ENCODE measurements at places on chromosomes 6 and 20.

- DNase-seq, result no peak
These were observed 1.3 kb downstream of the MCUR1 start for GRCh38 chr6:13813026-13813425.

GRCh38 chr20:16955971-16956370, 207.8 kb downstream of the OTOR start:
- DNase-seq, result no peak

GRCh38 chr6:130796313-130796905, 30.8 kb upstream of the SMLR1 start:
- DNase-seq, result peak; percentile 49

DNA sequence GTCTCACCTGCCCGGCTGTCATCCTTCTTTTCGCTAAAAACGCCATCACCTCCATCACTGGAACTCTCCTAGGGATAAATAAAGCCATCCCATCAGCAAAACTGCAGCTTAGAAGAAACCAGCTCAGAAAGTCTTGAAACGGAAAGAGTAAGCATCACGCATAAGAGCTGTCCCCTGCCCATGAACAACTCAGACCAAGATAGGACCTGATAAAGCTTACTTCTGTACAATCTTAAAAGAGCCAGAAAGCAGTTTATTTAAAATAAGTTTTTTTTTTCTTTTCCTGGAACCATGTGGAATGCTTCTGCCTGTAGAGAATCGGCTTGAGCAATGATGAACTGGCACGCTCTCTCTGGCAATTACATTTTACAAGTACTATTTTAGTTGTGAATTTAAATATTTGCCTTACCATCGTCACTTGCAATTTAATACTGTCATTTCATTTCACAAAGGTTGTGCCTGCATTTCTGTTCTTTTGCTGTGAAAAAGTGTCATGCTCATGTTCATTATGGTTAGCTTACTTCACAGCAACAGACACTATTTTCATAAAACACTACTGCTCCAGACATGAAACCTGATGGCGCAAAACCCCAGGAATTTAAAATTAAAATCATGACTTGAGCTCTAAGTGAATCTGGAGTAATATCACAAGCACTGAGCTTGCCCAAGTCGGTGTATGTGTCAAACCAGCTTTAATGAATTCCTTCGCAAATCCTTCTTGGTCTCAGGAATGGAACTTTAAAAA, 59.6 kb upstream of the EMILIN3 start:
- DNase-seq, result no peak

- peak; percentile 83 for DNase-seq
These were observed 79.9 kb downstream of the ATXN1 start for GRCh38 chr6:16681260-16681873.

GRCh38 chr6:15790116-15790515, 127.3 kb upstream of the DTNBP1 start:
- DNase-seq, result no peak

DNA sequence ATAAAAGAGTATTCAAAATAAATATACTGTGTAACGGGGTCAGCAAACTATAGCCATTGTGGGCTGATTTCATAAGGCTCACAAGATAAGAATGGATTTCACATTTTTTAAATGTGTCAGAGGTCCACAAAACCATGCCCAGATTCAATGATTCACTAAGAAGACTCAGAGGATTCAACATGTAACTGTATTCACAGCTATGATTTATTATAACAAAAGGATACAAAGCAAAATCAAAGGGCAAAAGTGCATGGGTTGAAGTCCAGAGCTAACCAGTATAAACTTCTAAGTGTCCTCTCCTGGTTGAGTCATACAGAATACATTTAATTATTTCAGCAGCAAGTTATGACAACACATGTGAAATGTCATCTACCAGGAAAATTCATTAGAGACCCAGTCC, 49.2 kb downstream of the TBC1D32 start:
- peak; percentile 71 for DNase-seq

DNA sequence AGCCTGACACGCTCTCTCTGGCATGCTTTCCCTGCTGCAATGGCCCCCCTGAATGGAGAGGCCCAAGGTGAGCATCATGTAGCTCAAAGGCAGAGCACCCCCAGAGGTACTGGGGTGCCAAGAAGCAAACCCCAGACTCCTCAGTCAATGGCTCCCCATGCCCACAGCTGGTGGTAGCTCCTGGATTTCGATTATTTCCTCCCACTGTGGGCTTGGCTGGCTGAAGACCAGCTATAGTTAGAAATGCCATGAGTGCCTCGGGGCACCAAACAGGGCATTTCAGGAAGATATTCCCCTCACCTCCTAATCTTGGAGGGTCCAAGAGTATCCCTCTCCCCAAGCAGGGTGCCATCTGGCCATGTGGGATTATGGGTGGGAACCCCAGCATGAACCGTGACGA, 16.8 kb downstream of the MAP1LC3A start:
- DNase-seq, result no peak

GRCh38 chr20:12173347-12174012, 255.8 kb downstream of the BTBD3 start:
- no peak for DNase-seq

DNA sequence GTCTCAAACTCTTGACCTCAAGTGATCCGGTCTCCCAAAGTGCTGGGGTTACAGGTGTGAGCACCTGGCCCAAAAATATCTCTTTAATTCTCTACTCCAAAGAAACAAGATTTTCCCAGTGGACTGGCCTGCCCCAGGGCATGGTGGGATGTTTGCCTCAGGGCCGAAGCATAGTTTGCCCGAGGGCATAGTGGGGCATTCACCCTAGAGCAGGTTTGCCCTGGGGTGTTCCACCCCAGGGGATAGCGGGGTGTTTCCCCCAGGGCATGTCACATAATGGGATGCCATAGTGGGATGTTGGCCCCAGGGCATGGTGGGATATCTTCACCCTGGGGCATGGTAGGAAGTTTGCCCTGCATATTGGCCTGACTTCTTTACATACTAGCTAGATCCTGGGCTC, 97.2 kb downstream of the VEGFA start:
- DNase-seq, result no peak

DNA sequence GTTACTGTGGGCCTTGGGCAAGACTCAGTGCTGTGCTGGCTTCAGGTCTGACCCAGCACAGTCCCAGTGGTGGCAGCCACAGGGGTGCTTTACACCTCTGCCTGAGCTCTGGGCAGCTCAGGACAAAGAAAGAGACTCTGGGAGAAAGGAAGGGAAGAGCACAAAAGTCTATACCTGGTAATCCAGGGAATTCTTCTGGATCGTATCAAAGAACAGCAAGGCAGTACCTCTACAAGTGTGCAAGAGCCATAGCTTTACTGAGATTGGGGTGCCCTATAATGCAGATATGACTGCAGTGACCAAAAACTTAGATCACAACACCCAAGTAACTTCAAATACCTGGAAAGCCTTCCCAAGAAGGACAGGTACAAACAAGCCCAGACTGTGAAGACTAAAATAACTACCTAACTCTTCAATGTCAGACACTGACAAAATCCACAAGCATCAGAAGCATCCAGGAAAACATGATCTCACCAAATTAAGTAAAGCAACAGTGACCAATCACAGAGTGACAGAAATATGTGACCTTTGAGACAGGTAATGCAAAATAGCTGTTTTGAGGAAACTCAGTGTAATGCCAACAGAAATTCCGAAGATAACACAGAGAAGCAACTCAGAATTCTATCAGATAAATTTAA, 47.9 kb upstream of the LIN28B start:
- DNase-seq, result no peak

DNA sequence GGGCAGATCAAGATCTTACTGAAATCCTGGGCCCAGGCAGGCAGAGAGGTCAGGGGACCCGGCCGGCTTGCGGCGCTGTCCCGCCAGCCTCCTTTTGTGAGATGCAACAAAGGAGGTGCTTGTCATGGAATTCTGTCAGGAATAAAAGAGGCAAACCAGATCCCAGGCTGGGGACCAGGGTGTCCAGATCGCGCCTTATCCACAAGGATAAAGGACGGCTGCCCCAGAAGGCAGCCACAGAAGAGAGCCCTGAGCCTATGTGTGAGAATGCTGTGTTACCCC, 42.6 kb upstream of the CDH22 start:
- DNase-seq, result no peak

GRCh38 chr20:3812259-3812681, 8.1 kb upstream of the AP5S1 start:
- no peak for DNase-seq

- DNase-seq, result no peak
These were observed 111.6 kb downstream of the HDGFL1 start for GRCh38 chr6:22680950-22681349.

DNA sequence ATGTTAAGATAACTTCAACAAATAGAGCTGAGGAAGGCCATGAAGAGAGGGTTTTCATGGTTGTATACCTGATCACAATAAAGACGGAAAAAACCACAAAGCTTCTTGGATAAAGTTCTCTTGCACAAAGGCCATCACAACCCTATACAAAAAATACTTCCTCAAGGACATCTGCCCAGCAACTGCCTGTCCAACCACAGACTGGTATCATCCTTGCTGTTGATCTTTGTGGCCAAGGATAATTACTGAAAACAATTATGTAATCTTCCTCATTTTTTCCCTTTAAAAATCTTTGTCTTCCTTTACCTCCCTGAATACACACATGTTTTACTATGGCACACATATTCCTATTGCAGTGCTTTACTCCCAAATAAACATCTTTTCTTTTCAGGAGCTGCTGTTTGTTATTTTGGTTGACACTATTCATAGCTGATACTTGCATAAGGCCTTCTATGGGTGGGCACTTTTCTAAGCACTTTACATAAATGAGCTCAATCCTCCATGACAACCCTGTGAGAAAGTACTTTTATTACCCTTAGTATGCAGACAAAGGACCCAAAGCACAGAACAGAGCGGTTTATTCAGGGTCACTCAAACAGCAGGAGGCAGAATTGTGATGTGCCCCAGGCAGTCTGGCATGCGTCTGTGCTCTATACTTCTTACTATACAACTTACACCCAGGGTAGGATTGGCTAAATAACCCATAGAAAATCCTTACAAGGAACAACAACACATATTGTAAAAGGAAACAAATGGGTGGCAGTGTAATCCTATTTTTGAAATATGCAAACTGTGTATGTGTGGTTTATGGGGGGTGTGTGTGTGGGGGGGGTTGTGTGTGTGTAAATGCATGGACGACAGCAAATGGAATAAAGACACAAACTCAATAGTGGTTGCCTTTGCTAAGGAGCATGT, 35.1 kb downstream of the SNRNP48 start:
- DNase-seq, result no peak

DNA sequence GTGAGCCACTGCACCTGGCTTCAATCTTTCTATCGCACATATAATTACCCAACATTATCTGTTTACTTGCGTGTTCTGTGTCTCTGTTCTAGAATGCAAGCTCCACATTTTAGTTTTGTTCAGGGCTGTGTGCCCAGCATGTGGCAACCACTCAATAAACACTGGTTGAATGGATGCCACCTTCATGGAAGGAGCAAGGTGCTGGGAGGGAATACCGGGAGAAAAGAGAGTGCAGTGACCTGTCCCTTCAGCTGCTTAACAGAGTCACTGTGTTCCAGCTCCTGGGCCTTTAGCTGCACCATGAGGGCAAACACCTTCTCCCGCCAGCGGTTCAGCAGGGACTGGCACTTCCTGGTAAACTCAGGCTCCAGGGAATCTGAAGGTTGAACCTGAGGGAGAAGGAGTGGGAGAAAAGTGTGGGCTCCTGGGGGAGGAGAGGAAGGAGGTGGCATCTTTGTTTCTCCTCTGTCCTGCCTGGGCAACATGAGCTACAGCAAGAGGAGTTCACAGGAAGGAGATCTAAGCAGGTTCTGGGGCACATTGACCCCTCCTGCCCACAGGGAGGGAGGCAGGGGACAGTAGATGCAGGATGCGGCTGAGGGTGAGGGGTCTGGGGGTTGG, 7.7 kb downstream of the CCHCR1 start:
- no peak for DNase-seq

- DNase-seq, result no peak
These were observed 241.3 kb downstream of the KCNQ5 start for GRCh38 chr6:72863131-72863530.

DNA sequence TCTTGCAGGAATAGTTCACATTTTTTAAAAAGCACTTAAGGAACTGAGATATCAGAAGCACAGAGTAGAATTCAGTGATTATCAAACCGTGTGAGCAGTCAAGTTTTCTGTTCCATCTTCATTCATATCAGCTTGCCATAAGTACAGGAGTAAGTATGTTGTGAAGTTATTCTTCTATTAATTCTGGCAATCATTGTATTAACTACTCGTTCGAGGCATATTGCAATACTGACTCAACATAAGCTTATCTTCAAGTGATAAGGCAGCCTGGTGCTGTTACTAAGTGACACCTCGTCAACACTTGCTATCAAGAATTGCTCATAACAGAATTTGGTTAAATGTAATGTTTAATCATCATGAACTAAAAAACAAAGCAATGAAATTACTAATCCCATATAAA, 75.7 kb upstream of the SNX9 start:
- no peak for DNase-seq

GRCh38 chr20:33785503-33785902, 25.6 kb upstream of the CHMP4B start:
- no peak for DNase-seq

DNA sequence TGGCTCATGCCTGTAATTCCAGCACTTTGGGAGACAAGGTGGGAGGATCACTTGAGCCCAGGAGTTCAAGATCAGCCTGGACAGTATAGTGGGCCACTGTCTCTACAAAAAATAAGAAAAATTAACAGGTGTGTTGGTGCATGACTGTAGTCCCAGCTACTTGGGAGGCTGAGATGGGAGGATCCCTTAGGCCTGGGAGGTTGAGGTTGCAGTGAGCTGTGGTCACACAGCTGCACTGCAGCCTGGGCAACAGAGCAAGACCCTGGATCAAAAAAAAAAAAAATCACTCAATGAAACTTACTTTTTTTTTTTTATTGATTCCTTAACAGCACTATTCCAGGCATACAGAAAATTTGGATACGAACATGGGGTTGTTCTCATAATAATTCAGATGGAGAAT, 14.0 kb downstream of the CDKAL1 start:
- DNase-seq, result no peak

DNA sequence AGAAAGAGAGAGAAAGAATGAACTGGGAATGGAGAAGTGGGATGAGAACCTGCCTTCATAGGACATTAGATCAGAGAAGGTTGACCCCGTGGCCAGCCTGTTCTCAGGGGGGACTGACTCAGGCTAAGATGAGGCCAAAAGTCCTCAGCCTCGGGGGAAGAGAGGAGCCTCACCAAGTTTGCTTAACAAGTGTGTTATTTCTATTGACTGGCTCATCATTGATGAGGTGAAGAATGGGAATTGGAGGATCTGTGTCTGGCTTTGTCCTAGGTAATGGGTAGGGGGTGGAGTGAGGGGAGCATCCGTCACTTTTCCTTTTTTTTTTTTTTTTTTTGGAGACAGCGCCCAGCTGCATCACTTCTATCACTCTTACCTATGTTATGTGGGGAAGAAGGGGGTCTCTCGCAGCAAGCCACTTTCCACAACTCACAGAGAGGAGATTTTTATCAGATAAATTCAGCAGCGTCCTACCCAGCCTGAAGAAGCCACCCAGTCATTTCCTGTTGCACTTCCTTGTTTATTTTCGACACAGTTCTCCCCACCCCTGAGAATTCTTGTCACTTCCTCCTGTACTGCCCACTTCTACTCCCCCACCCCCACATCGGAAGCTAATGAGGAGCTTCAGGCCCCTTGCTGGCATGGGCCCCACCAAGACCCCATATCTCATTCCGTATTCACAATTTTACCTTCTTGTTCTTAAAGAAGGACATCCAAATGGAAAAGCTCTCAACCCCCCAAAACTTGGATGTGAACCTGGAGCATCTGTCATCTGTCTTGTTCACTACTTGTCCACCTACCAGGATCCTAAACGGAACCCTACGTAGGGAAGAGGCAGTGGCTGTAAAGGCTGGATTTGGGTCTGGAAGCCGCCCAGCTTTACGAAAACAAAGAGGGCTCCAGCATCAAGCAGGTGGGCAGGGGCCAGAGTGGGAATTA, 2.8 kb upstream of the RNASET2 start:
- no peak for DNase-seq

All from stromal cell of bone marrow (primary cell).